Bronchial smooth muscle cell (primary cell): ENCODE measurements at places on chromosomes 1 and 21. TPM values are rescaled to one million over a fixed set of nuclear protein-coding genes. Genes with fewer than 3 reads are reported as not detected.

The SPRTN gene
- total RNA-seq, result 12.8 and 23.9 TPM in 2 replicates

The ZYG11B gene
- total RNA-seq, result 21.0 and 28.5 TPM in 2 replicates

The OR14I1 gene
- total RNA-seq, result not detected in 2 replicates

The TIPRL gene
- total RNA-seq, result 31.4 and 47.1 TPM in 2 replicates

The KRTAP7-1 gene
- not detected in 2 replicates for total RNA-seq

The PPFIA4 gene
- 5.5 and 9.4 TPM in 2 replicates for total RNA-seq

The BMP8B gene
- total RNA-seq, result under 0.01 TPM in 1 of 2 replicates, not detected in the other

The MTF2 gene
- total RNA-seq, result 12.6 and 14.8 TPM in 2 replicates

The ITGB2 gene
- total RNA-seq, result not detected in 2 replicates

The TARS2 gene
- total RNA-seq, result 11.1 and 12.8 TPM in 2 replicates
